ENCODE measurements at places on chromosomes 3 and 15.

GRCh38 chr3:16319723-16320122 is 54.7 kb downstream of the OXNAD1 start:
- DNase-seq: no peak

DNA sequence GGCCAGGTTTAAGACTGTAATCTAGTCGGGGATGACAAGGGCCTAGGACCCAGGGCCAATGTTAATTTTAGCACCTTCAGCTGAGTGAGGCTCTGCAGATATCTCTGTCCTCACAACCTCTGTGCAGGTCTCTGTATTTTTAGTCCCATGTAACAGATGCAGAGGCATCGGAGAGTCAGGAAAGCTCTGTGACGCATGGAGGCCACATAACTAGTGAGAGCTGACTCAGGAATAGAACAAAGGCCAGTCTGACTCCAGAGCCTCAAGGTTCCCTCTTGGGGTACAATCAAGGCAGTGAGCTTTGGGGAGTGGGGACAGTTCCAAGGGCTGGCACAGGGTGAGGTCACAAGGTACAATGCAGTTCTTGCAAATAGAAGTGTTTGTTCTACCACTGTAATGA is 31.0 kb downstream of the FSTL1 start:
- DNase-seq: no peak

GRCh38 chr3:166425900-166426611 is 588.8 kb upstream of the BCHE start:
- DNase-seq: no peak

- DNase-seq: no peak
Observed at GRCh38 chr3:64122476-64122875, 99.2 kb upstream of the PSMD6 start.
